Occipital lobe (tissue), 3 donors: ENCODE measurements at places on chromosomes 7 and 10.

DNA sequence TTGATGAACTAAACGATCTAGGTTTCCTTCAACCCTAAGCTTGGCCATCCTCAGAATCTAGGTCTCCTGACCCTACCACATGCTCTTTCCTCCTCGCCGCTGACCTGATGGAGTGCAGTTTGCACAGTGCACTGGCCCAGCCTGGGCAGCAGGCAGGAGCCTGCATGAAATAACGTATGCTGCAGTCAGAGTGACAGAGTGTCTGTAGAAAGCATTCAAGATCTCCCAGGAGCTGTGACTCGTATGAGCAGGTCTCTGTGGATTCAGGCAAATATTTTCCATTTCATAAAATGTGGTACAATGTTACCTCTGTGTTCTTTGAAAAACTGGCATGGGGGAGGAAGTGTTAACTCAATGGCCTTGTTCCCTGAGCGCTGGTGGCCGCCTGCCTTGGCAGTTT, 441.8 kb downstream of the RPS24 start:
- DNase-seq = no peak

- no peak for DNase-seq
Observed at GRCh38 chr10:1374511-1375345, 318.5 kb downstream of the WDR37 start.

DNA sequence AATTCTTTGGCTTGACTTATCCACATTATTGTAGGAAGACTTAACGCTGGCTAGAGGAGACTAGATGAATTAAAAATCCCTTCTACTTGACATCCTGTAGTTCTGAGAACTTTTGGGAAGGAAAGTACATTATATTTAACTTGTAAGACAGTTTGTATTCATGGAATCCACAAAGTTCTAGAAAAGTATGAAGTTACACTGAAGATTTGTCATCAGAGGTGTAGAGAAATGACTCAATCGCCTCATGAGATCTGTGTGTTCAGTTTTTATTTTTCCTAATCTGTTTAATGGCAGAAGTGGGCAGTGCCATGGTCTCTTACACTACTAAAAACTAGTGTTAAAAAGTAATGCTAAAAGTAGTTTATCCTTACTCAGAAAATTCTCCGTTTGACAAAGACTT, 89.1 kb upstream of the SMIM30 start:
- no peak for DNase-seq

DNA sequence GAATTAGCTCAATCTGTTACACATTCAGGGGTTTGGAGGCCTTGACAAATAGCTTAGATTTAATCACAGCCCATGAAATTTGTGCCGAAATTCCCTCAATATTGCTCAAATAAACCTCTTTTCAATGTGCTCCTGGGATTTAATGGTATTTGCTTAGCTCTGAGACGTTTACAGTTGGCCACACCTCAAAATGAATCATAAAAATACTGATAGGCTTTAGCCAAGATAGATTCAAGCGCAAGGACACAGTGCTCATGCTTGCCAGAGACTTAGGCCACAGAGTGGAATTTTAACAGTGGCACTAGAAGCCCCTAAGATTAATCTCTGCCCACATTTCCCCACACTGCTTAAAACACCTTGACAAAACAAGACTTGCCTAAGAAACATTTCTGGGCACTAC, 2.3 kb upstream of the SEMA3C start:
- no peak for DNase-seq

- DNase-seq = no peak
Observed at GRCh38 chr7:155874411-155874810, 62.1 kb upstream of the SHH start.

GRCh38 chr10:31101123-31101522, 69.5 kb upstream of the ZNF438 start:
- DNase-seq = no peak

DNA sequence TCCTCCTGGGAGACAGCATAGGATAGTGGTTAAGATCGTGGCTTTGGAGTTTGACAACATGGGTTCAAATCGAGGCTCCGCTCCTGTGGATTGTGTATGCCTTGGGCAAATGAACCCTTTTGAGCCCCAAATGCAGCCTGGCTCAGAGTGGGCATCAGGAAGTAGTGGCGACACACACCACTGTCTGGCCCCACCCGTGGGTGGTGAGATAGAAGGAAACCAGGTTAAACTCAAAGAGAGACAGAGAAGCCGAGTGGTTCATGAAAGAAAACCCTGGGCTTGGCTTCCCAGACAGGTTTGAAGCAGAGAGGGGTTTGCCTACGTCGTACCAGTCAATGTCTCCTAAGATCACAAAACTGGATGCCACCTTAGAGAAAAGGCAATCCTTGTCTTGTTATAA, 57.7 kb downstream of the PRTFDC1 start:
- DNase-seq = no peak

DNA sequence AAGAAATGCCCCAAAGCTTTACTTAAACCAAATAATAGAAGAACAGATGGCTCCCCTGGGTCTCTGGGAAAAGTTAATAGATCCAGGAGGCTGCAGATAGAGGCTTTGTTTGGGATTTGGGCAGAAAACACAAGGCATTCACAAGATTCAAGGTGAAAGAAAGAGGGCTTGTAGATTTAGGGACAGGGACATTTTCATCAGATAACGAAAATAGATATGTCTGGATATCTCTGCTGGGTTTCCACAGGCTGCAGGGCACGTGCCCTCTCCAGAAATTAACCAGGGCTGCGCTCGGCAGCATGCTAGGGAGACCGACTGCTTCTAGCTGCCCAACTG, 14.9 kb downstream of the CARD11 start:
- no peak for DNase-seq

GRCh38 chr7:1055956-1056784, 11.8 kb downstream of the GPR146 start:
- DNase-seq = no peak

GRCh38 chr7:51518646-51519045, 202.0 kb upstream of the COBL start:
- no peak for DNase-seq

- DNase-seq = no peak
Observed at GRCh38 chr7:93574646-93575554, at the start of gene CALCR. TSS of gene CALCR (minus strand) at chr7:93574724. CDS start at chr7:93486981, 87,743 bp downstream.

DNA sequence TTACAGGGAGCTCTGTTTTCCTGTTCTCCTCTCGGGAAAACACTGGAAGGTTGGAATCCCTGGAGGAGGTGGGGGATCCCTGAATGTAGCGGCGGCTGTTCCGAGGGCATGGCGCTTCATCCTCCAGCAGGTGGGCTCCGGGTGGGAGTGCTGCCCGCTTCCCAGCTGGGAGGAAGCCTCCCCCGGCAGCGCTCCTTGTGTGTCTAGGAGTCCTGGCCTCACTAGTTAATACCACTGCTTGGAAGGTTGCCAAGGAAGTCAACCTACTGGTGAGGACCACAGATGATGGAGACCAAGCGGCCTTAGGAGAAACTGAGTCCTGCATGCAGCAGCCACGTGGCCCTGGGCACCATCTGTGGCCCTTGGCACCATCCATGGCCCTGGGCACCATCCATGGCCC, 151.9 kb upstream of the PFKP start:
- no peak for DNase-seq

- DNase-seq = no peak
Observed at GRCh38 chr10:91520661-91521060, 110.5 kb downstream of the HECTD2 start.

- DNase-seq = no peak
Observed at GRCh38 chr7:47799524-47799923, 148.7 kb downstream of the PKD1L1 start.

GRCh38 chr10:12419262-12419847, 70.0 kb downstream of the CAMK1D start:
- no peak for DNase-seq

- DNase-seq = no peak
Observed at GRCh38 chr10:89002226-89002978, 11.8 kb downstream of the FAS start.

DNA sequence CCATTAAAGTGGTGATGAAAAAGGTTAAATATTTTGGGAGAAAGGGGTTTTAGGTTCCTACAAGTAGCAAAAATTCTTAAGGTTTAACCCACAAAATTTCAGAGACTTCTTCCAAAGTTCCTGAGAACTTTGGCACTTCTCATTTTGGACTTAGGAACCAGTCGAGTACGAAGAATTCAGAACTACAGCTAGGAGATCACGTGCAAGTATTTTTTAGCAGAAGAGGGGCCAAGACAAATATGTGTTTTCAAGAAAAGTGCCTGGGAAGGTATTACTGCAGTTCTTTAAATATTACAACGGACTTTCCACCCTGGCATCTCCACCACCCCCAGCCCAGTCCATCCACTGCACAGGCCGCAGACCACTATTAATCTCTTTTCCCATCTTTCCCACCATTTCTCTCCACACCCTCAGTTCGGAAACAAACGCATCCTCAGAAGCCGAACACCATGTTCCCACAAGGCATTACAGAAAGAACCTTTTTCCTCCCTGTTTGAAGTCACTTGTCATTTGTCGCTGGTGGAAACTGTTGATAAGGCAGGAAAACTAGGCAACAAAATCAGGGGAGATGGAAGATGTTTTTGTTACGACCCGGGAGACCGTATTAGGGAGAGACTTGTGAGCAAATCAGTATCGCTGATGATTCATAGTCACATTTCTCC, 7.1 kb downstream of the INHBA start:
- DNase-seq = no peak

- DNase-seq = no peak
Observed at GRCh38 chr7:5670183-5670935, 111.1 kb downstream of the RNF216 start.

- no peak for DNase-seq
Observed at GRCh38 chr10:3229815-3230214, 57.2 kb upstream of the PITRM1 start.

DNA sequence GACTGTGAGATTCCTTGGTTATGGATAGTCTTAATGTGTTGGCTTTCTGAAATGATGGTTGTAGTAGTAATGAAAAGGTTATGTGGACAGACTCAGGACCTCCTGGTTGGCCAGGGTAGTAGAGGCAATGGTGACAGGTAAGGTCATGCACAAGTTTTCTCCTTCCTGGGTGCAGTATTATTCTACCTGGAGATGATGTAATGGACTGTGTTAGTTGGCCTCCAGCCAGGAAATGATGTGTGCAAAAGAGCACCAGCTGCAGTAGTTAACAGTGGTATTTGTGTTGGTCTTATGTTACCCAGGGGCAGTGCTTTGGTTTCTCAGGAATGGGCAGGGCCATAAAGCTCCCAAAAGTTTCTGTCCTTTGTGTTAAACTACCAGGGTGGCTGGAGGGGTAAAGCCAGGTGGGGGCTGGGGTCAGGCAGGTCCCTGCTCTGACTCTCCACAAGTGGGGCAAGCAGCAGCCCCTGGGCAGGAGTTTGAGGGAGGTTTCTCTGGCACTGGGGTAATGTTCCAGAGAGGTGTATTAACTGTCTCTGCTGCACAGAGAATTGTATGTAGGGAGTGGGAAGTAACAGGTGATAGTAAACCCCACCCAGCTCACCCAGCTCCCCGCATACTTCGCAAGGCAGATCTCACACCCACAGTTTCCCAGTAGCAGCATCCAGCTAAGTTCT, 36.3 kb downstream of the GPR22 start:
- DNase-seq = no peak

- no peak for DNase-seq
Observed at GRCh38 chr10:7165500-7166177, 245.2 kb downstream of the SFMBT2 start.

- peak; percentile 4 for DNase-seq
Observed at GRCh38 chr7:88306590-88307048, at the start of gene STEAP4. TSS of gene STEAP4 (minus strand) at chr7:88306894. CDS start at chr7:88284269, 22,625 bp downstream.

DNA sequence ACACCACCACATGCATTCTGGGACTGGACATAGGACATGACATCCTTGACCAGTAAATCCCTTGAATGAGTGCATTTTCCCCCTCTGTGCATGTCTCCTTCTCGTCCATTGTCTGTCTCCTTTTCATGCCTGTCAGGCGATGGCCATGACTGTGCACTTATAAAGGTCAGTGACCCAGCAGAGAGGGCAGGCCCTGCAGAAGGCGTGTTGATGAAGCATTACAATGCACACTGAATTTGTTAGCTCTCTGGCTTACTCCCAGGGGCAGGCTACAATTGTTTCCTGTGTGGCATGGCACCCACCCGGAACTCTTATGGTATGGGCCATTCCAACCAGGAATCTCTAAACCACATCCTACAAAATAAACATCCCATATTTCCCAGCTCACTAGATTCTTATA, 71.1 kb downstream of the SAMD9 start:
- no peak for DNase-seq

- DNase-seq = no peak
Observed at GRCh38 chr10:122122493-122122892, 133.5 kb downstream of the TACC2 start.

- DNase-seq = no peak
Observed at GRCh38 chr10:37754538-37755323, 102.7 kb downstream of the ZNF248 start.

DNA sequence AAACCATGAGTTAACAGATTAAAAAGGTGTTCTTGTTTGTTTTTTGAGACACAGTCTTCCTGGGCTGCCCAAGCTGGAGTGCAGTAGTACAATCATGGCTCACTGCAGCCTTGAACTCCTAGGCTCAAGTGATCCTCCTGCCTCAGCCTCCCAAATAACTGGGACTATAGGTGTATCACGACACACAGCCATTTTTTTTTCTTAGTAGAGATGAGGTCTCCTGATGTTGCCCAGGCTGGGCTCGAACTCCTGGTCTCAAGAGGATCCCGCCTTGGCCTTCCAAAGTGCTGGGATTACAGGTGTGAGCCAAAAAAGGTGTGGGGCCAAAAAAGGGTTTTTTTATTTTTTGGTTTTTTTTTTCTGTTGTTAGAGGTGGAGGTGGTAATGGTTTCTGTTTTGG, 29.3 kb downstream of the KMT2C start:
- DNase-seq = no peak

GRCh38 chr7:151684408-151685175, 164.9 kb upstream of the RHEB start:
- no peak for DNase-seq

DNA sequence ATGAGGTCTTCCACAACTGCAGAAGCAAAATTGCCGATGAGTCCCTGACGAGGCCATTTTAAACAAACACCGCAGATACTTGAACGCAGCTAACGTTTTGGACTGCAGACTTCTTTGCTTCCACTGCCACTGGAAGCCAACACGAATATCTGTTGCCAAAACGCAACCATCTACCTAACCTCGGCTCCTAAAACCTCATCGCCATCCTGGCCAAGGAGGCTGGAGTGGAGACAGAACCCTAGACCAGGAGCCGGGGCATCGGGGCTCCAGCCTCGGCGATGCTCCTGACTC, 493 bp downstream of the WDR91 start:
- no peak for DNase-seq

DNA sequence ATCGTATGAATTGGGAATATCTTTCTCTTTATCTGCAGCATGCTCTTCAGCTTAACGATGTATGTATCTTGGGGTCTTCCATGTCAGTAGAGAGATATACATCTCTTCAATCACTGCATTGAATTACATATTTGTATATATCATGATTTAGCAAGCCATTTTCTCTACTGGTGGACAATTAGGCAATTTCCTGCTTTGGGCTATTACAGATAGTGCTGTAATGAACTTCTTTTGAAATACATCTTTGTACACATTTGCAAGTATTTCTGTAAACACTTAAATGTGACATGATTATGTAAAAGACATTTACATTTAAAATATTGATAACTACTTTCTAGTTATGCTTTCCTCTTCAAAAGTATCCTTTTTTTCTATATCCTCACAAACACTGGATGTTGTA, 199.0 kb downstream of the PPP1R9A start:
- DNase-seq = no peak
